ENCODE measurements at places on chromosomes 7 and 10. TPM values are rescaled to one million over a fixed set of nuclear protein-coding genes. Genes with fewer than 3 reads are reported as not detected.

Gene PITX3
- total RNA-seq: 0.18 TPM

Gene ELFN1
- 2.1 TPM for total RNA-seq

Gene C1QL3
- total RNA-seq: under 0.01 TPM

Gene ACSL5
- total RNA-seq: 1.7 TPM

Gene LRIT1
- total RNA-seq: not detected

Gene FHIP2A
- total RNA-seq: 17.6 TPM

Gene TMEM196
- not detected for total RNA-seq

Gene PDGFA
- 24.0 TPM for total RNA-seq

Gene FAM25G
- not detected for total RNA-seq

Gene VKORC1L1
- total RNA-seq: 12.6 TPM

Gene RBM20
- total RNA-seq: under 0.01 TPM

Gene PTPRN2
- 0.71 TPM for total RNA-seq

Data from smooth muscle cell of bladder (primary cell).